ENCODE measurements at places on chromosomes 6 and 20.
A peak's percentile ranks its signal among the peaks of the same experiment; 100 is the strongest.

GRCh38 chr20:45307076-45307640 lies 518 bp downstream of the RBPJL start:
- DNase-seq: no peak

- DNase-seq: no peak
Observed at GRCh38 chr6:63910863-63911551, 275.4 kb downstream of the PHF3 start.

- DNase-seq: no peak
Observed at GRCh38 chr6:112286010-112286409, 31.6 kb upstream of the LAMA4 start.

GRCh38 chr20:17479063-17479657 lies 52.0 kb downstream of the BFSP1 start:
- DNase-seq: no peak

- peak; percentile 23 for DNase-seq
Observed at GRCh38 chr6:16331384-16332174, 93.2 kb downstream of the GMPR start.

DNA sequence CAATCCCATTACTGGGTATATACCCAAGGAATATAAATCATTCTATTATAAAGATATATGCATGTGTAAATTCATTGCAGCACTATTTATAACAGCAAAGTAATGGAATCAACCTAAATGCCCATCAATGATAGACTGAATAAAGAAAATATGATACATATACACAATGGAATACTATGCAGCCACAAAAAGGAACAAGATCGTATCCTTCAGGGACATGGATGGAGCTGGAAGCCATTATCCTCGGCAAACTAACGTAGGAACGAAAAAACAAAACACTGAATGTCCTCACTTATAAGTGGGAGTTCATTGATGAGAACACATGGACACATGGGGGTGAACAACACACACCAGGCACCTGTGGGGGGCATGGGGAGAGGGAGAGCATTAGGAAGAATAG lies 156.7 kb downstream of the RNGTT start:
- no peak for DNase-seq

- DNase-seq: no peak
Observed at GRCh38 chr6:98932381-98932780, 15.4 kb downstream of the FBXL4 start.

DNA sequence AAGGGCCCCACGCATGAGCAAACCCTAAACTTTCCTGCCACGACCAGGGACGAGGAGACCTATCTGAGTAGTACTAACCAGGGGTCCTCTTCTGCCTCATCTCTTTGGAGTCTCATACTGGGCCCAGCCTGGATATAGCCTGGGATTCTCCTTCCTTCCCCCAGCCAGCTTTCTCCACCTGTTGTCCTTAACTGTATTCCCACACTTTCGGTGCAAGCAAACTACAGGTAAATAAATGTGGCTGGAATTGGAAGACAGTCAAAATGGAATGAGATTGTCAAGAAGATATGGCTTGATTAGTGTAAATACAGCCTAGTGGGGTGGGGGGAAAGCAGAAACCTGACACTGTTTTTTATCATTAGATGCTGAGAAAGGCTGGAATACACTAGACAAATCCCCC lies 23.5 kb upstream of the LY86 start:
- DNase-seq: no peak

GRCh38 chr6:116351101-116351500 lies 19.6 kb upstream of the DSE start:
- no peak for DNase-seq

GRCh38 chr20:8656335-8656734 lies 412.6 kb upstream of the PLCB4 start:
- no peak for DNase-seq

GRCh38 chr20:52410731-52411234 lies 219.2 kb upstream of the ZFP64 start:
- DNase-seq: no peak

DNA sequence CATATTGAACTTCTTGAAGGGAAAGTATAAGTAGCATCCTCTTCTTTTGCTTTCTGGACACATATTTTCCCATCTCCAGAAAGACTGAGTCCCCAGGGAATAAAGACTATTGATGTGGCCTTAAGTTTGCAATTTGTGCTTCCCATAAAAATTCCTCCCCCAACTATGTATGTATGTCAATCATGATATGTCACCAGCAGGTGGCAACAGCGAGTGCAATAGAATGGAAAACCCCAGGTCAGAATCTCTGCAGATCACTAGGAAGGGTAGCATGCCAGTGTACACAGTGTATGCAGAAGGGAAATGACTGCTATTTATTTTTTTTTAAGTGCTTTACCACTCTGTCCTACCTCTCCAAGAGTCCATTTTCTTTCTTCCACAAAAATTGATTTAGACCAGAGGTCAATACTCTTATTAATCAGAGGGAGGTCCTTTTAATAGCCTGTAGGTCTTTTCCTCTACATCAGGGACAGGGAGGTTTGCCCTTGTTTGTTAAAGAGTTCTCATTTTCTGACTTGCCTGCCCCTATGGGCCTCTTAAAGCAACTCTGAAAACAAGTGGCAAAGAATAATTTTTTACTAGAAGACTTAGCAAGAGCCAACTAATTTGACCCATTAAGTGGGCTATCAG lies 61.4 kb downstream of the BMP2 start:
- no peak for DNase-seq

DNA sequence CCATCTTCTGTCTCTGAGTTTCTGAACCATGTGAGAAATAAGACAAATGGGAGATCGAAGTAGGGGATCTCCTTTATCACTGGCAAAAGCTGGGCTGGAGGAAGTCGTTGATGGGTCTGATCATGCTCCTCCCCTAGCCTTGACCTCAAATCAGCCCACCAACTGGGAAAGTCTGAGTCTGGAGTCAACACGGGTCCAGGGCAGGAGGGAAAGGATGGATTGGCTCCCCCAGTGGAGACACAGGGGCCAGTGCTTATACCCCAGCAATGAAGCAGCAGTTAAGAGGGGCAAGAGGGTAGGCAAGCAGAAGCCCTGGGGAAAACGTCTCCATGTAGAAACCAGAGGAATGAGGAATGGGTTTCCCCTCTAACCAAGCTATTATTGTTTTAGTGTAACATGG lies 152.6 kb downstream of the TBC1D7 start:
- DNase-seq: no peak

DNA sequence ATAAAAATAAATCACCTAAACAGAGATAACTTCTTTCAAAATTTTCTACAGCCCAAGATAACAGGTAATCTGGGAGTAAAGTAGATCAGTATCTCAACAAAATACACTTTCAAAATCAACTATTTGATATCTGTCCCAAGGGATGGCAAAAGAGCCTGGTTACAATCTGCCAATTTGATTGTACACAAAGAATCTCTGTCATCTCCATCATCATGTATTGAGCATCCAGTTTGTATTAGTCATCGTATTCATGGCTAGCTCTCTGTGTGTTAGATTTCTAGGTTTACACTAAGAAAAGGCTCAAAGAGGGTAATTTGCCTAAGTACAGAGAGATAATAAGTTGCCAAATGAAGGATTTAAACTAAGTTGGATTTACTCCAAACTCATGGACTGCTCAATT lies 329.0 kb upstream of the NRSN1 start:
- no peak for DNase-seq

DNA sequence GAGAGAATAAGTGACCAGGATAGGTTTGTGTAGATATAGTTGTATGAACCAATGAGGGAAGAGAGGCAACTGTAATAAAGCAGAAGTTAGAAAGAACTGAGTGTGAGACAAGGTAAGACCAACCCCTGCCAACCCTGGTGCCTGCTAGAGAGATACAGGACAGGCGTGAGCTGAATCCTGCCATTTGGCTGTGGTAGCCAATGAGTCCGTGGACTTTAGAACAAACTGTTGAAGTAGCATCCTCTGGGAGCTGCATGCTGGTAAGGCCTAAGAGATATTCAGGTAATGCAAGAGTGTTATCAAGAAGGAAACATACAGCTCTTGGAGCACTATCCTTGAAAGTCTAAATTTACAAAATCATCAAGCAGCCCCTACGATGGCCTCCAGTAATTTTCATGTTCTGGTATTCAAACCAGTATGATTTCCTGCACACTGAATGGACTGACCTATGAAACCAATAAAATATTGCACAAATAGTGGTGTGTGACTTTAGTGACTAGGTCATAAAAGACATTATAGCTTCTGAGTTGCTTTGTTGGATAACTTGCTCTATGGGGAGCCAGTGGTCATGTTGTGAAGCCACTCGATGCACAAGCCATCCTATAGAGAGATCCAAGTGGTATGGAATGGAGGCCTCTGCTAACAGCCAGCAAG lies 24.0 kb downstream of the BTBD3 start:
- DNase-seq: no peak

GRCh38 chr6:163404825-163405265 lies 9.7 kb upstream of the QKI start:
- DNase-seq: no peak

DNA sequence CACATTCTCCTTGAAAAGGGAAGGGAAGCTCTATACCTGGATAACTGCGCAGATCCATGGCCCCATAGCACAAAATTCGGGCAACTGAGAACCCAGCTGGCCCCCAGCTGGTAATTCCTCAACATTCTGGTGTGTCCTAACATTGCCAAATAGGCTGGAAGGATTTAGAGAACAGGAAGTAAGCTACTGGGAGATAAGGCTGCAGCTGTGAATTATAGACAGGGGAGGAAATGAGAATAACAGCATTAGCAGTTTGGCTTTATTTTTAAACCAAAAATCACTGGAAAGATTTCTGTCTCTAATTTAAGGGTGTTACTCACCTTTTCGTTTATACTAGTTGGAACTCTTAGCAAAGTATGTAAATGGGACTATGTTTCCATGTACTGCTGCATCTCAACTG lies 97.2 kb downstream of the TULP4 start:
- DNase-seq: no peak

DNA sequence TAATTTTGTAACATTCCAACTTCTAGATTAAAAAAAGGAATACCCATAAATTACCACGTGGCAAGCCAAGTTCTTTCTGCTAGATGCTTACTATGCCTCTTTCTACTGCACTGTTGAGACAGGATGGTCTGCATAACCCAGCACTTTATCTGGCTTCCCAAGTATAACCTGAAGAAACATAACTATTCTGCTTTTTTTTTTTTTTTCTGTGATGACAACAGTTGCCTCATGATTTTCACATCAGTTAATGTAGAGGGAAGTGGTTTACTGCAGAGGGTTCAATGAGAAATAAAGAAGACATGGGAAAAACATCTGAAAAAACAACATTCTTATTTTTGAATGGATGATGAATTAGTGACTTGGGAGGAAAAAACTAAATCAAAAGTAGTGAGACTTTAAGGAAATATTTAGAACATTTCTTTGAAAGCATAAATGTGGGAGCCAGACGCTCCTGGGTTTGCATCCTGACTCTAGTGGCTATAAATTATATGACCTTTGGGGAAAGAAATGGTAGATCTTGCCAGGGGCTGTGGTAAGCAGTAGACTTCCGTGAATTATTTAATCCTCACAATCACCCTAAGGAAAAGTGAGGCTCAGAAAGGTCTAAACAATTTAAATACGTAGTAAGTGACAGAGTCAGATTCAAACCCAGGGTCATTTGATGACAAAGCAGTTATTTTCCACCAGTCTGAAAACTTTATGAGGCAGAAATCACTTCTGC lies 230.7 kb downstream of the PHACTR1 start:
- DNase-seq: no peak

DNA sequence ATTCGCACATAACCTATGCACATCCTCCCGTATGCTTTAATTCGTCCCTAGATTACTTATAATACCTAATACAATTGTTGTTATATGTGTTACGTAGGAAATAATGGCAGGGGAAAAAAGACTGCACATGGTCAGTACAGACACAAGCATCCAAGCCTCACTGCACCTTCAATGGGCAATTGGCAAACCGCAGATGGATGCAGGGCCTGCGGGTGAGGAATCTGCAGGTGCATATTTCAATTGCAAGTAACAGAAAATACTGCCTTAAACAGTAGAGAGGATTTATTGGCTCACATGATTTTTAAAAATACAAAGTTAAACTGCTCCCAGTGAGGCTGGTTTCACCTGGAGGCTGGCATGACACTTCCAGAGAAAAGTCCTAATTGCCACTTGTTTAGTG lies 142.1 kb upstream of the MLN start:
- DNase-seq: no peak

Data from stimulated activated CD4-positive, alpha-beta T cell treated with anti-CD3 and anti-CD28 coated beads, Interleukin-15, amount 100 ng/mL, for 1 hour (primary cell).